ENCODE measurements at places on chromosomes 5 and 9.

- no peak for DNase-seq
Observed at GRCh38 chr5:33153831-33154230, 286.9 kb upstream of the TARS1 start.

GRCh38 chr9:117929868-117930267 is 225.7 kb downstream of the TLR4 start:
- DNase-seq = no peak

GRCh38 chr5:175696139-175696854 is 38.4 kb downstream of the HRH2 start:
- DNase-seq = peak; percentile 67

GRCh38 chr5:113692891-113693457 is 179.5 kb downstream of the YTHDC2 start:
- no peak for DNase-seq

DNA sequence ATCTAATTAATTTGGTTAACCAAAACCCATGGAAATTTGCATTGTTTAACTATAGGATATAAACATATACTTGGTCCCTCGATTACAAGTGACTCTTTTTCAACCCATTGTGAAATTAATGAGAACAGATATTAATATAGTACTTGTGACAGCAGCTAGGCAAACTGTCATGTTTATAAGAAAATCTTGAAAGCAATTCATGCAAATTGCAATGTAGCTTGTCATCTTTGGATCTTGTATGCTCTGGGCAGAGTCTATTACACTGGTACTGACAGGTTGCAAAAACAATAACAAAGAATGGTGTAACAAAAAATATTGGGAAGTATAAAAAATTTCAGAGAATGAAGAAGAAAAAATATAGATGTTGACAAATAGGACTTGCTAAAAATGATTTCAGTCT is 941.0 kb downstream of the DNAH5 start:
- no peak for DNase-seq

- DNase-seq = peak; percentile 48
Observed at GRCh38 chr9:34321451-34321850, 7.6 kb downstream of the KIF24 start.

DNA sequence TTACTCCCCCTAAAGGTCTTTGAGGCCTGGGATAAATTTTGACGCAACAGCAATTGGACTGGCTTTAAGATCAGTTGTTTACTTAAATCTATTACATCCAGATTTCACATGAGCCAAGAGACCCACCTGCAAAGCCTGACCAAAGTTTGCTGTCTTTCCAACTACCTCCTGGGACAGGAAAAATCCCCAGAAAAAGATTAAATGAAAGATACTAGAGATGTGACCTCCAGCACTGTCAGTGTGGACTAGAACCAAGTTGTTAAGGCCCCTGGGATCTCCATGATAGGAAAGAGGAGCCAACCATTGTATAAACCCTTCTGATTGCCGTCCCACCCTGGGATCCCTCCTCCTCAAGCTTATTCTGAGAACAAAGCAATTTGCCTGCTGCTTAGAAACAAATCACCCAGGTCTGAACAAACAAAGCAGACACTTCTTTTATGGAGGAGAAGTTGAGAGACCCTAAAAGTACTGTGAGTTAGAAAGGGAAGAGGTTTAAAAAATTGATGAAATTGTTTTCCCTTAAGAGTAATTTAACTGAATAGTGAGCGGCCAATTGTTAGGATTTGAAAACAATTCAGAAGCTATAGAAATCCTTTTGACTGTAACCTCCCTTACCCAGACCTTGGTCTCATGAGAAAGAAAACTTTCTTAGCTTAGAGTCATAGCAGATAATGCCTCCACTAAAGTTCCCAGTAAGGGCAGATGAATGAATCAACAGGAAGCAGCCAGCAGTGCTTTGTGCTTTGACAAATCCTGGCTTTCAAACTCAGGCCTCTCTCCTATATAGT is 255.2 kb downstream of the TMEM167A start:
- DNase-seq = no peak

- peak; percentile 62 for DNase-seq
Observed at GRCh38 chr5:88666761-88667495, 216.1 kb downstream of the MEF2C start.

- DNase-seq = no peak
Observed at GRCh38 chr9:100281676-100282387, 70.9 kb downstream of the TEX10 start.

- no peak for DNase-seq
Observed at GRCh38 chr5:80973027-80973426, 12.9 kb downstream of the RASGRF2 start.

GRCh38 chr9:22452415-22453010 is 5.9 kb downstream of the DMRTA1 start:
- DNase-seq = peak; percentile 68

GRCh38 chr9:4430432-4431261 is 59.6 kb upstream of the SLC1A1 start:
- DNase-seq = peak; percentile 38

- DNase-seq = no peak
Observed at GRCh38 chr5:146607659-146608332, 91.8 kb upstream of the GPR151 start.

DNA sequence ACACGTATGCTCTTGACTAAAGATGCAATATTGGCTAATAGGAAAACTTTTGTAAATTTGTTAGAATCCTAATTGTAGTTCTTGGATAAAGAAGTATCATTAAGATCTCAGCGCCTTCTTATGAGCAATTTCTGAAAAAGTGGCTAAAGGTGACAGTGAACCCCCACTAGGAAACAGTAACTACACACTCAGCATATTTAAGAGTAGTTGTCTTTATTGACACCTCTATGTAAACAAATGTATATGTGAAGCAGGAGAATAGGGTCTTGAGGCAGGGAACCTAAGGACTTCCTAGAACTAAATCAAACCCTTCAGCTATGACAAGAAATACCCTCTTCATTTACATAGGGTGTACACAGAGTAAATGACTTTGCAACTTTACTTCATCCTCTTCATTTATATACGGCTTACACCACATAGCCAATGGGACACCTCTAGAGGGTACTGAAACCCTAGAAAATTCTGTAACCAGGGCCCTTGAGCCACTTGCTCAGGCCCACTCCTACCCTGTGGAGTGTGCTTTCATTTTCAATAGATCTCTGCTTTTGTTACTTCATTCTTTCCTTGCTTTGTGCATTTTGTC is 2.8 kb downstream of the NIPSNAP3A start:
- peak; percentile 39 for DNase-seq

DNA sequence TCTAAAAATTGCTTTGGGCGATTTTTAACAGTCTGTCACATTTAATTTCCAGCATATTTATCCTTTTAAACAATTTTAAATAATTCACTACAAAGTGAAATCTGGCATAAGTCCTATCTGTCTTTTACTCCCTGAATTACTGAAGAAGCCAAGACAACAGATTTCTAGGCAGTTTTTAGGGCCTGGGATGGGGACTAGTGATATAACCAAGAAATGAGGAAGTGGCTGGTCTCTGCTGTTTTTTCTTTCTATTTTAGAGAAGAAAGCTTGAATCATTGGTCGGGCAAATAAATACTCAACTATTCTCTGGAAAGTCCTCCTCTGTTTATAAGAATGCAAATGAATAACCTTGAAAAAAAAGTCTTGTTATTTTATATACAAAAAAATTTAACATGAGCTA is 79.7 kb upstream of the SSBP2 start:
- peak; percentile 20 for DNase-seq

DNA sequence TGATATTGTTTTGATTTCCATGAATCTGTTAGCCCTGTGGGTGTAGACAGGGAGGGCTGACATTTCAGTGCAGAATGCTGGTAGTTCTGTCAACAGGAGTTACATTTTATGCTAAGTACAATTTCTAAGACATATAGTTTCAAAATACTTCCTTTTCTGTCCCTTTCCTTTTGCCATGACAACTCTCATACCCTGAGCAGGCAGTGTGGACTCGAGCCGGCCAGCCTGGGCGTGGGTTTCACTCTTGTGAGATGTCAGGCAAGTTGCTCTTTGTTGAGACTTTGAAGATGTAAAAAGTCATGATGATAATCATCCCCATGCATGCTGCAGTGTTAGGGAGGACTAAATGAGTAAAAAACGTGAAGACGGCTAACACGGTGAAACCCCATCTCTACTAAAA is 197.9 kb downstream of the CFAP90 start:
- DNase-seq = no peak

GRCh38 chr5:78546276-78546996 is 102.1 kb downstream of the LHFPL2 start:
- no peak for DNase-seq

GRCh38 chr5:73954381-73954780 is 328.4 kb downstream of the ARHGEF28 start:
- DNase-seq = no peak

DNA sequence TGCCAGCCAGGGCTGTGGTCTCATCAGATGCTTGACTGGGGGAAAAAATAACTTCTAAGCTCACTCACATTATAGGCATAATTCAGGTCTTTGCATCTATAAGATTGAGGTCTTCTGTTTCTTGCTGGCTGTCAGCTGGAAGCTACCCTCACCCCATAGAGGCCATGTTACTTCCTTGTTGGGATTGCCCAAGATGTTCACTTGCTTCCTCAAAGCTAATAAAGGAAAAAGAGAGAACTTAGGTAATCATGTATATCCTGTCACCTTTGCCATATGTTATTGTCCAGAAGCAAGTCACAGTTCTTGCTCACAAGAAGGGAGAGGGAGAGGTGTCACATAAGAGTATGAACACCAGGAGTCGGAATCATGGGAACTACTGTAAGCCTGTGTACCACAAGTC is 38.7 kb upstream of the ANKRD34B start:
- DNase-seq = no peak

DNA sequence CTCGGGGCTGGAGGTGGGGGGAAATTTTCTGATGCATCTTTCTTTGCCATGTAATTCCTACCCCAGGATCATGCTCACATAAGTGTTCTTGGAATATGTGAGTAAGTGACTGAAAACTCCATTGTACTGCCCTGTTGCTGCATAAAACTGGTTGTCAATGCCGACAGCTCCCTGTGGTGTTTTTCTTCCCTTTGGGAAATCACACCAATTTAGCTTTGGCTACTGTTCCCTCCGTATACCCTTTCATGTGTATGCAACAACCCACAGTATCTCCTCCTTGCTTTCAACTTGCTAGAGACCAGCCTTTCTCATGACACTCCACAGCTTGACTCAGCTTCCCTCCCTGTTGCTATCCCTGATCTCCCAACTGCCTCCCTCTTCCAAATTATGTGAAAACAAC is 240.6 kb downstream of the TRIM32 start:
- DNase-seq = no peak

DNA sequence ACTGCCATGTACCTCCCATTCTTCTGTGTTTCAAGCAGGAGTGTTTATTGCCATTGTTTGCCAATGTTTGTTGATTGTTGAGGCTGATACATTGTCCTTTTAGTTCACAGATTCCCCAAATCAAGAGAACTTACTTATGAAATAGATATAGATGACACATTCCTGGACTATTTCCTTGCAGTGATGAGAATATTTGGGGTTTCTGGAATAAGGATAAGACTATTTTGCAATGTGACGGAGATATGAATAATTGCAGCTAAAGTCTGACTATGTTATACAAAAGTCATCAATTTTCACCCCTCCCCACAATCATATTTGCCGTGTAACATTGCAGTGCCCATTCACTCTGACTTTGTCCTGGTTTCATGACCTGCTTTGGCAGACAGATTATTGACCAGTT is 460.8 kb downstream of the CDH10 start:
- no peak for DNase-seq

DNA sequence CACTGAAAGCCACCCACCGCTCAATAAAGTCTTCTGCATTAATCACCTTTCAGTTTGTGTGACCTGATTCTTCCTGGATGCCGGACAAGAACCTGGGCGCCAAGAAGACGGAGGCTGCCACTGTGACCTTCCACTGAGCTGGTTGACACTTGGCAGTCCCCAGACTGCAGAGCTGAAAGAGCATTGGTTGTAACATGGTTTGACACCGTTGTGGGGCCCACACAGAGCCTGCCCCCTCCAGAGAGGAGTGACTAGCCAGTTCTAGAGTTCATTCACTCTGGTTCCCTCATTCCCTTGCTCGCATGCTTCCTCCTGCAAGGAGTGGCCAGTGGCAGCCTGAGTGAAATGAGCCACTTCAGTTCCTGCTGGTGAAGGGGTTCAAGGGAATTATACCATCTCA is 86.2 kb upstream of the ANXA1 start:
- DNase-seq = no peak

- peak; percentile 13 for DNase-seq
Observed at GRCh38 chr9:77981332-77981731, 50.3 kb downstream of the GNAQ start.

GRCh38 chr5:102666164-102666946 is 88.8 kb upstream of the PAM start:
- DNase-seq = no peak

DNA sequence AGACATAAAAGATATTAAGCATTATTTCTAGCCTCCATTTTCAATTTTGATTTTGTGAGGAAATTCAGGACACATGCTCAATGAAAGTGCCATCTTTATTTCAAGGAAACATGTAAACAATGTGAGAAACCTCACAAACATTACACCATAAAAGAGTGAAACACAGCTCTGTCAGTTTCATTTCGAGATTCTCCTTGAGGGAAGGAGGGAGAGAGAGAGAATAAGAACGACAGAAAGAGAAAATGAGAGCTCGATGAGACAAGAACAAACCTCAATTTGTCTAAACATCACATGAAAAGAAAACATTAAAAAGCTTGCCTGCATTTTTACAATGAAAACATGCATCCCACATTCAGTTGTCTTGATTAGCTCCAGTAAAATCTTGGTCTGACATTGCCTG is 553.5 kb upstream of the MEF2C start:
- no peak for DNase-seq

DNA sequence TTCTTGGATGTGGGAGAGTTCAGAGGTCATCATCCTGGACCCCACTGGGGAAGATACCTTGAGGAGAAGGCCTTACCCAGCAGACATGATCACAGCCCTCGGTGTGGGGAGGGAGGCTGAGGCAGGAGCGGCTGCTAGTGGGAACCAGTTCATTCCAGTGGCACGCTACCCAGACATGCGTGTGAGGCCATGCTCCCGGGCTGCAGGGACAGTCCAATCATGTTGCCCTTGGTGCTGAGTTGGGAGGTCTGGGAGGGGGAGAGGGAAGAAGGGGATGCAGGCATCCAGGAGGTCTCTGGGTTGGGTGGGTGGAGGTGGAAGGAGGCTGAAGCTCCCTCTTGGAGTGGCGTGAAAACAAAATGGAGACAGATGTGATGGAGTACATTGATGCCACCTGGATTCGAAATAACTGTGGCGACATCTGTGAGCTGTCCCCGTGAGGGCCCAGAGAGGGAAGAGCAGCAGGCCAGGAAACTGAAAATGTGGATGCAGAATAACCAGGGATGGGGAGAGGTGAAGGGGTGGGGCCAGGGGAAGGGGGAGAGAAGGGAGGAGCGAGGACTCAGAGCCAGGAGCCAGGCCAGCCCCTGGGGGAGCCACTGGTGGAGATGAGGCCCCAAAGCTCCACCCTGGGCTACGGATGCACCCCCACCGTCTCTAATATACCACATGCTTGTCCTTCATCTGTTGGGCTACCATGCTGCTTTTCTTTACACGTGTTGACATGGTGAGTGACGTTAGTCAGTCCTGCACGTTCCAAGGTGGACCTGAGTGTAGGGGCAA is 16.2 kb downstream of the NDUFS6 start:
- DNase-seq = no peak

- no peak for DNase-seq
Observed at GRCh38 chr5:135537271-135537670, 1.5 kb upstream of the NEUROG1 start.
